ENCODE measurements at places on chromosomes 16 and 17. TPM values are rescaled to one million over a fixed set of nuclear protein-coding genes. Genes with fewer than 3 reads are reported as not detected.

DNA sequence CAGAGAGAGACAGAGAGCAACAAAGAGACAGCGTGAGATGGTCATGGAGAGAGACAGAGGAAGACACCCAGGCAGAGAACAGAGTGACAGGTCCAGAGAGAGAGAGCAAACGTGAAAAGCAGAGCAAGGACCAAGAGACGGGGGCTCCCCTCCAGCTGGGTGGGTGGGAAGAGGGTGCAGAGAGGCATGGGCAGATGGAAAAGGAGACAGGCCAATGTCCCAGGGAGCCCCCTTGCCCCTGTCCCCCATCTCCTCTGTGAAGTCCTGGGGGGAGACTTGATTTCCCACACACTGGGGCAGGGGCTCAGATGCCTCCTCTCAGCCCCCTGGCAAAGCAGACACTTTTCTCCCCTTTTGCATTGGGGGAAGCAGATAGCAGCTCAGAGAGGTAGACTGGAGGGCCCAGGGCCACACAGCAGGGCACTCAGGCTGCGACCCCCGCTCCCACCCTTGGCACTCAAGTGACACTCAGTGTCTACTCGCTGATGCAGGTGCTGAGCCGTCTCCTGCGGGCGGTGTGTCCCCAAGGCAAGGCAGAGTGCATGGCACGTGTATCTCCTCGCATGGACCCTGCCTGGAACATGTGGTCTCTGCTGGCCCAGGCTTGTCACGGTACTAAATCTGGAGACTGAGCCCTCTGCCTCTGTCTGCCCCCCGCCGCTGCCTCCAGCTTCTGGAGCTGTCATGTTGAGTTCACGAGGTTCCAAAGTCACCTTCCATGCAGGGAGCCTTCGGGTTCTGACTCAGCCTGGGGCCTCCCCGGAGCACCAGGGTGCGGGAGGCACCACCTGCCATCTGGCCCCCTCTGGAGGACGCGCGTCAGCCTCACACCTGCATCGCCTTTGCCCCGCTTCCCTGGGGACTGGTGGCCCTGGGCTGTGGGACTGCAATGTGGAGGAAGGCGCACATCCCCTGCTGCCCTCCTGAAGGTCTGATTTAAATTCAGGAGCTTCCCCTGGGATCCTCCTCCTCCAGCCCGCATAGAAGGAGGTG is 215.9 kb upstream of the GSE1 start:
- no peak for DNase-seq
- H3K27me3 ChIP-seq: no peaks in the 10 kb centered on the region
- H3K4me1 ChIP-seq: peaks cover 52% of the 10 kb centered on the region
- H3K4me3 ChIP-seq: no peak overlapping the region
- H3K36me3 ChIP-seq: no peaks in the 10 kb centered on the region

DNA sequence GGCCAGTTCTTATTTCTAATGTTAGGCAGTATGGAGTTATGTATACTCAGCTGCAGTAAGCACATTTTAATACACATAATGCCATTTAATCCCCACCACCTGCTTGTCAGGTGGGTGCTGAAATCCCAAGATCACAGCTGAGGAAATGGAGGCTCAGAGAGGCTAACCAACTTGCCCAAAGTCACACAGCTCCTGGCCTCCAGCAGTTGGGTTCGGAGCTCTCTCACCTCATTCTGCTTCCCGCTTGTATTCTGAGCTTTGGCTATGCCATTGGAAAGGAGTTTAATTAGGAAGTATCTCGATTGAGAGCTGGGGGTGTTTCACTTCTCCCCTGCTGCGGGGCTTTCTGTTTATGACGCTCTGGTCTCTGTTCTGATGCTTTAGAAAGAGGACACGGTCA is 72.6 kb upstream of the CACNG5 start:
- H3K36me3 ChIP-seq: no peaks in the 10 kb centered on the region
- H3K4me1 ChIP-seq: no peaks in the 10 kb centered on the region
- no peak overlapping the region for H3K27ac ChIP-seq
- H3K4me3 ChIP-seq: no peak overlapping the region

DNA sequence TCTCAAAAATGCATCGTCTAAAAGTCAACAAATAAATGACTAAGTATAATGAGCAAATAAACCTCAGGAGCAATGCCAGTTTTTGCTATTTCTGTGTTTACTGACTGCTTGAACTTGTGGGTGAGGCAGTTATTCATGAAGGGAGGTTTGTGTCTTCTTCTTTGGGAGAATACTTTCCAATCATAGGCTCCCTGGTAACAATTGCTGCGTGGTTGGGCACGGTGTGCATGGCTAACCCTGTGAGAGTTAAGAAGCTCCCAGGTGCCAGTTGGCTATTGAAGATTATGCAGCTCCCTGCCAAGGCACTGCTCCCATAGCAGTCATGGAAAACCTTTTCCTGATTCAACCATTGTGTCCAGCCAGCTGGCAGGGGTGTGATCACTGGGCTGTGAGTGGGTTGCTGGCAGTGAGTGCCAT is 775.9 kb upstream of the GOT2 start:
- no peaks in the 10 kb centered on the region for H3K4me1 ChIP-seq
- H3K36me3 ChIP-seq: no peaks in the 10 kb centered on the region
- H3K4me3 ChIP-seq: no peak overlapping the region
- DNase-seq: no peak
- no peaks in the 10 kb centered on the region for H3K27me3 ChIP-seq

DNA sequence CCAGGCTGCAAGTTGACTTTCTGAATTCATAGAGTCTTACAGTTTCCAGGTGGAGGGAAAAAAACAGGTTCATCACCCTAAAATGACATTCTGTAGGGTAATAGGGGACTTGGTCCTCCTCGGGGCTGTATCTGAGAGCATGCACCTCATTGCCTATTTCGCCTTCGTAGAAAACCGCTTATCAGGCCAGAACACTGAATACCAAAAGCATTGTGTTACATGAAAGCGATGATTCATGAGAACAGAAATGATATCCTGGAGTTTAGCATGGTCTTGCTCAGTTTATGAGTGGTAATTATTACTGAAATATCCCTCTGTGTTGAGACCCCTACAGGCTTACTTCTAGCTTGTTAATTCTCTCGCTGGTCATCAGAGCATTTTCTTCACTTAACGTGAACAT is 61.4 kb upstream of the ARHGAP44 start:
- no peak for DNase-seq
- no peaks in the 10 kb centered on the region for H3K4me1 ChIP-seq
- H3K27ac ChIP-seq: no peak overlapping the region
- H3K27me3 ChIP-seq: no peaks in the 10 kb centered on the region

The RFWD3 gene
- 138 TPM for total RNA-seq
